HS-5 (cell line): ENCODE measurements at places on chromosomes 1 and 21.

DNA sequence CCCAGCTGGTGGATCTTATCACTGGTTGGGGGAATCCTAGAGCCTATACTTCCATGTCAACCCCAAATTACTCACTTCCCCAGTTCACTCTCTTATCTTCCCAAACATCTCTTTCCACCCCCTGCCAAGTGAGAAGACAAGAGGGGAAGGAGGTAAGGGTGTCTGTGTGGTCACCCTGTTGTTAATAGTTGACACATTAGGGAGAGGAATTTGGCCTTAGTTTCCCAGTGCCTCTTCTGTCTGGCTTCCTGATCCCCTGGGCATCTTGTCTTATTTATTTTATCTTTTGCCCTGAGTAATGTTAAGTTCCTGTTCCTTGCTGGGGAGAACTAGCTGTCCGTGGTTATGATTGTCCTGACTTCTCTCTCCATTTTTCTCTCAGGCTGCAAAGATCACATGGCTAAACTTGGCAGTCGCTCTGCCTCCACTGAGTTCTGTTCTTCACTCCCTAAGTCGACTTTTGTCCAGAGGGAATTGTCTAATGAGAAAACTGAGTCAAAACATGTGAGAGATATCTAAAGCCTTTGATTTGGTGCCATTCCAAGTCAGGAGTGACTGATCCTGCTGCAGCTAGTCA is 157.1 kb upstream of the SYT6 start:
- no peak for DNase-seq

DNA sequence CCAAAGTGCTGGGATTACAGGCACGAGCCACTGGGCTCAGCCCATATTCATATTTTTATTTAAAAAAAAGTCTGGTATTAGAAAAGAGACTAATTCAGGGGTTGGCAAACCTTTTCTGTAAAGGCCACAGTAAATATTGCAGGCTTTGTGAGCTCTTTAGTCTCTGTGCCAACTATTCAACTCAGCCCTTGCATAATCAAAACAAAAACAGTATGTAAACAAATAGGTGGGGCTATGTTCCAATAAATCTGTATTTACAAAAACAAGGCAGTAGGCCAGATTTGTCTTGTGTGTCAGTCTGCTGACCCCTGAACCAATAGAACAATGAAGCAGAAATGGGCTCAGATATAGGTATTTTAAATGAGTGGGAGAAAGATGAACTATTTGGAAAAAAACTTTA is 49.3 kb downstream of the CDC42BPA start:
- no peak for DNase-seq

GRCh38 chr1:89799495-89799894 is 21.3 kb upstream of the LRRC8D start:
- DNase-seq: no peak

- DNase-seq: no peak
These were observed 18.0 kb downstream of the PFKL start for GRCh38 chr21:44317871-44318270.

DNA sequence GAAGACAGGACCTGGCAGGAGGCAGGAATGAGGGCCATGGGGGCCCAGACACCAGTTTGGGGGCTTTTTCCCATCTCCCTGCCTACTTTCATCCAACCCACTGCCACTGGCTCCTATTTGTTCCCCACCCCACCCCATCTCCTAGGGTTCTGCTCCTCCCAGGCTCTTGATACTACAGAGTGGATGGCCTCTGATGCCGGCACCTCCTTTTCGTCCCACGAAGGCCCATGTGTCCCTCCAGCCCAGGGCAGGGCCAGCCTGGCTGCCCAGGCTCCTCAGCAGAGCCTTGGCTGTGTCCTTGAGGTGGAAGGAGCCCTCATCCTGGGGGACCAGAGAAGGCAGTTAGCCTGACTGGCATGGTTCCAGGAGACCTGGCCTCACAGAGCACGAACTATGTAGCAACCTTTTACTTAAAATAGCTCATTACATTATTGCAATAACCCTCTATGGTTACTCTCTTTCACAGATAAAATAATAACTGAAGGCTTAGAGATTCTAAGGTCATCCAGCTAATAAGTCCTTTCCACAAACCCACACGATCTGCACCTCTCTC is 3.5 kb downstream of the POMGNT1 start:
- DNase-seq: no peak

DNA sequence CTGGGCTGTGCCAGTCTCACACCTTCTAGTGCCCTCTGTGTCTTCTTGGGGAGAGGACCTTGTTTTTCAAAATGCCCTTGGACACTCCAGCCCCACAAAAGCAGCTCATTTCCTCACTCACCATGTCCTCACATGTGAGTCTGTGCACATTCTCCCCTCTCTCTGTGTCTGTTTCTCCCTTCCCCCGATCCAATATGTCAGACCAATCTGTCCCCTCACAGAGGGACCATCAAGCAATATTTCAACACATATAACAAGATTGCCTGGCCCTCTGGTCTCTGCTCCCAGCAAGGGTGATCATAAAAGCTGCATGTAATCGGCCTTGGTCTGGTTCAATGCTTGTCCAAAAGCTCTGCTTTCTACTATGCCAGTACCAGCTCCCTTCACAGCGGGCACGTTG is 261.2 kb downstream of the MATN1 start:
- no peak for DNase-seq

- DNase-seq: no peak
These were observed 414.8 kb downstream of the NPHP4 start for GRCh38 chr1:5577255-5578040.

DNA sequence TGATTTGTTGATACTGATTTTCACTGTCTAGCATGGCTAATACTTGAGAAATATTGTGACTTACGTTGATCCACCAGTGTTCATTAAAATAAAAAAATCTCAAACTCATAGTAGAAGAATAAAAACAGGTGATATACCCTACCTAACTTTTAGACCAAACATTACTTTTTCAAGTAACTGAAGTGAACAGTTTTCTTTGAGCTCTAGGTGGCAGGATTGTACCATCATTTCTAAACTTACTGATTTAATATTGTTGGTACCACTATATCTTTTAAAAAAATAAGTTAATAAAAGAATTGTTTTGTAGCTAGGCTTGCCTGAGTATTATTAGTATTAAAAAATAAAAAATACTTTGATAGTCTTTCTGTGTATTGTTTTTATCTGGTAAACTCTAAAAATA is 21.5 kb downstream of the CDC73 start:
- DNase-seq: no peak
